ENCODE measurements at places on chromosomes 16 and 17.

DNA sequence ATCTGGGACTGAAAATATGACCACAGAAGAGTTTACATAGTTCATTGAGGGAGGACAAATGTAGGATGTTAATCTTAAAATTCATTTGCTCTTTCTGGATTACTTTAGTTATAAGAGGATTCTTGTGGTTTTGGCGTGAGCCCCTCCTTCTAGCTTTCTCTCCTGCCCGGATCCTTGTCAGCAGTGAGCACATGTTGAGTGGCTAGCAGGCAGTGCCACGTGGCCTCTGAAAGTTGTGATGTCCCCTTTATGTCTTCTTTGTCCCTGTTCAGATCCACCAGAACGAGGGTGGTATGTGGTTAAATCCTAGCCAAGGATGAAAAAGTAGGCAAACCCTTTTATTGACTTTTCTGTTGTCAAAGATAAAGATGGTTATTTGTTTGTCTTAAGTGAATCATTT, 83.8 kb downstream of the GNAO1 start:
- DNase-seq = no peak

DNA sequence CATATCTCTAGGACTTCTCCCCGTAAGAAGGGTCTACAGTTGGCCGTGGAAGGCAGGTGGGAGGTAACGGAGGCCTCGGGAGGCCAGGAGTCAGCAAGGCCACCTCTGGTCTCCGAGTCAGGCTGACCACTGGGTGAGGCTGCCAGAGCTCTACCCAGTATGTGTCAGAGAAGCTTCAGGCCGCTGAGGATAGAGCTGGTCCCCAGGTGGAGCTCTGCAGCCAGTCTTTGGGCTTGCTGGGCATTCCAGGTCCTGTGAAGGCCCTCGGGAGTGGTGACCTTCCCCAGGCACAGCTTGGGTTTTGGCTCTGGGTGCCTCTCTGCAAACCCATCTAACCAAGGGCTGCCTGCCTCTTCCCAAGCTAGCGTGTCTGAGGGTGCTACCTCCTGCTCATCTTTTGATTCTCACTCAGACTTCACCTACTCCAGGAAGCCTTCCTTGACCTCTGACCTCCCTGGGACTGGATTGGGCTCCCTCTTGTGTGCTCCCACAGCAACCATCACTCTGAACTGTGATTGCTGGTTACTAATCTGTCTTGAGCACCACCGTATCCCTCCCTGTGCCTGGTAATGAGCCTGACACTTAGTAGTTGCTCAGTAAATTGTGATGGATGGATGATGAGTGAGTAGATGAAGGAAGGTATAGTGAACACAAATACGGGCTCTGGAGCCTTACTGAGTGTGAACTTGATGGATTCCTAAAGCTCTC, 22.3 kb downstream of the RHBDL3 start:
- no peak for DNase-seq

- DNase-seq = no peak
These were observed 21.5 kb upstream of the KIFC3 start for GRCh38 chr16:57823836-57824235.

- DNase-seq = no peak
These were observed 188.7 kb downstream of the MAF start for GRCh38 chr16:79411805-79412204.

GRCh38 chr17:5516060-5516792, 29.9 kb downstream of the MIS12 start:
- no peak for DNase-seq

- no peak for DNase-seq
These were observed 12.0 kb upstream of the EVPL start for GRCh38 chr17:76039121-76039520.

- peak; percentile 57 for DNase-seq
These were observed 17.7 kb downstream of the CCL17 start for GRCh38 chr16:57422026-57422944.

- no peak for DNase-seq
These were observed 521.8 kb downstream of the KCNJ2 start for GRCh38 chr17:70691150-70691549.

GRCh38 chr16:17743578-17743977, 272.8 kb upstream of the XYLT1 start:
- DNase-seq = no peak

DNA sequence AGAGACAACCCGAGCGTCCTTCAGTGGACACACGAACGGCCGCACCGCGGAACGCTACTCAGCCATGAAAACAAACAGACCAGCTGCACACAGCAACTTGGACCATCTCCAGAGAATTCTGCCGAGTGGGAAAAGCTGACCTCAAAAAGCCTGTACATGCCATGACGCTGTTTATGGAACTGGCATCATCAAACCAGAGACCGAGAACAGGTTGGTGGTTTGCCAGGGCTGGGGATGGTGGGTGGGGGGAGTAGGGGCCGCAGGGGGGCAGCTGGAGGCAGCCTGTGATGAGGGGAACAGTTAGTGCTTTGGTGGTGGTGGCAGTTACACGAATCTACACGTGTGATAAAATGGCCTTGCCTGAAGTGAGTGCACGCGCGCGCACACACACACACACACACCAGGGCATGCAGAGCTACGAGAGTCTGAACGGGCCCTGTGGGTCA, 169.8 kb downstream of the LAT start:
- no peak for DNase-seq

DNA sequence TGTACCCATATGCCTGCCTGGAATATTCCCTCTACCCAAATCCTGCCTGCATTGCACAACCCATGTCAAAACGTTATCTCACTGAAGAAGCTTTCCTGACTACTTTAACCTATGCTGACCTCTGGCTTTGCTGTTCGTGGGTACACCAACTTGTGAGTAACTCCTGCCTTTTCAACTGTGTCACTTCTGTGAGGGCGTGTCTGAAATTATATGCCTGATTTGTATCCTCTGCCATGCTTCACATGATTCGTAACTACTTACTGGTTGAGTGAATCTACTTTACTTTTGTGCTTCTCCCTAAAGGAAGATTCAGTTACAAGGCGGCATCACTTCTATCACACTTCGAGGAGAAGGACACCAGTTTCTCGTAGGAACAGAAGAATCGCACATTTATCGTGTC, 33.3 kb upstream of the USP43 start:
- DNase-seq = no peak

DNA sequence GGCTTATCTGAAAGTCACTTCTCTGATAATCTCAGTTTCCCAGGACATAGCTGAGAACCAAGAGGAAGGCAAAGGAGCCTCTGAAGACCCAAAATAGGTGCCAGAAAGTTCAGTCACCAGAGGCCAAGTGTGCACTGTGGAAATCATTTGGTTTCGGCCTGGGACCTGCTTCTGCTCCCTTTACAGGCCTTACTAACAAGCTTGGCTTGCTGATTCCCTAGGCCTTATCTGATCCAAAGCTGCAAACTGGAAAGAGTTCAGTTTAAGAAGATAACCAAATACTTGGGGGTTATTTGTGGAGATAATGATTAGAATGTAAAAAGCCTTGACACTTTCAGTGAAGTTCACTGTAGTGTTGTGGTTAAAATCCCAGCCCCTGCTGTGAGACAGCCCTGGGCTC, 17.0 kb downstream of the ITGA3 start:
- DNase-seq = no peak

DNA sequence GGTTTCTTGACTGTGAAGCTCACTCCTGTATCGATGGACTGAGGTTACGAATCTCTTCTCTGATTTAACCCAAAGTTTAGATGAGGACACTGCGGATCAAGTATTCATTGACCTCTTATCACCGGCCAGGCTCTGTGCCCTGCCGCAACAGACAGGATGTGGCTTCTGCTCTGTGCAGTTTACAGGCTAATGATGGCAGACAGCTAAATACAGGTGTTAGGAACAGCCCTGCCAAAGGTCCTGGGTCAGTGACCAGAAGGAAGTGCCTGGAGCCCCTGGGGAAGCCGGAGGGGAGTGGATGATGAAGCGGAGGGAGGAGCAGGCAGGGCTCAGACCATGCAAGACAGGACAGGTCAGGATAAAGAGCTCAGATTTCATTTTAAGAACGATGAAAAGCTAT, 44.4 kb downstream of the HAPSTR1 start:
- DNase-seq = no peak

- no peak for DNase-seq
These were observed 2.8 kb upstream of the ALDOC start for GRCh38 chr17:28579526-28579925.

DNA sequence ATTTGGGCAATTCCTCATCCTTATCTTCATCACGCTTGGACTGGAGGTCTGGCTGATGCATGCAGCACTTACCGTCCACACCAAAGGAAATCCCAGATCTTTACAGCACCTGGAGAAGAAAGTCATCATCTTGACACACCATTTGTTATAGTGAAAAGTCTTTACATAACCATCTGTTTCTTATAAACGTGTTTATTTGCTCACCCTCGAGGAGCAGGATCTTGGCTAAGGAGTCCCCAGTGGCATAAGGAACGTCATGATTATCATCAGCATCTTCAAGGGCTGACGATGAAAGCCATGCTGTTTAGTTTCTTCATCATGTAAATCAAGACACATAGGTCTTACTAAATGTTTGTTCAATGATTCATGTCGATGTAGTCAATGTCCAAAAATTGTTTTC, 248.8 kb upstream of the ELAC2 start:
- DNase-seq = no peak

DNA sequence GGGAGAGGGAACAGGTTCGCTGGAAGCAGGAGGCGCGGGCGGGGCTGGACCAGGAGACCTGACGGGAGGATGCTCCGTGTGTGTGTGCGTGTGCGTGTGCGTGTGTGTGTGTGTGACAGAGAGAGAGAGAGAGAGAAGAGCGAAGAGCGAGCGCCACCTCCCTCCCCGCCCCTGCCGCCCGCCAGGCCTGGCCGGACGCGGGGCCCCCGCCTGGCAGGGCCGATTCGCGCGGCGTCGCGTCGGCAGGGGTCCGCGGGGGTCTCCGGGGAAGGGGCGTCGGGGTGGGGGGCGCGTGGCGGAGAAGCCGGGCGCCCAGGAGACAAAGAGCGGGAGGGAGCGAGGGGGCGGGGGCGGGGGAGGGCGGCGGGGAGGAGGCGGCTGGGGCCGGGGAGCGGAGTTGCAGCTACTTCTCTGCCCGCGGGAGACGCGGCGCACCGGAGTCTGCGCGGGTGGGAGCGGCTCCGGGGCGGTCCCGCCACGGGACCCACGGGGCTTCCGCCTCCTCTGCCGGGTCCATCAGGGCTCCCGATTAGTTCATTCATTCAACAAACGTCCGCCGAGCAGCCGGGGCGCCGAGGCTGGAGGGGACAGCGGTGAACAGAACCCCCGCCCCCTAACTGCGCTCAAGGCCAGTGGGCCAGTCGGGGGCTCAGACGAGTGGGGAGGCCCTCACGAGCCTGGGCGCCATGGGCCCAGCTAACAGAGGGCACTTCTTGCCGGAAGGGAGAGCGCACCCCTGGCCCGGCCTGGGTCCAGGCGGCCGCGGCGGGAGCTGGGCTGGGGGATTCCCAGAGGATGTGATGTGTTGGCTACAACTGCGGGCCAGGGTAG, at the start of gene SAMD14:
SAMD14 (minus strand) TSS at position 433 of the 831 bp plus-strand sequence. CDS start 5,201 bp downstream, outside the sequence.
- DNase-seq = no peak

DNA sequence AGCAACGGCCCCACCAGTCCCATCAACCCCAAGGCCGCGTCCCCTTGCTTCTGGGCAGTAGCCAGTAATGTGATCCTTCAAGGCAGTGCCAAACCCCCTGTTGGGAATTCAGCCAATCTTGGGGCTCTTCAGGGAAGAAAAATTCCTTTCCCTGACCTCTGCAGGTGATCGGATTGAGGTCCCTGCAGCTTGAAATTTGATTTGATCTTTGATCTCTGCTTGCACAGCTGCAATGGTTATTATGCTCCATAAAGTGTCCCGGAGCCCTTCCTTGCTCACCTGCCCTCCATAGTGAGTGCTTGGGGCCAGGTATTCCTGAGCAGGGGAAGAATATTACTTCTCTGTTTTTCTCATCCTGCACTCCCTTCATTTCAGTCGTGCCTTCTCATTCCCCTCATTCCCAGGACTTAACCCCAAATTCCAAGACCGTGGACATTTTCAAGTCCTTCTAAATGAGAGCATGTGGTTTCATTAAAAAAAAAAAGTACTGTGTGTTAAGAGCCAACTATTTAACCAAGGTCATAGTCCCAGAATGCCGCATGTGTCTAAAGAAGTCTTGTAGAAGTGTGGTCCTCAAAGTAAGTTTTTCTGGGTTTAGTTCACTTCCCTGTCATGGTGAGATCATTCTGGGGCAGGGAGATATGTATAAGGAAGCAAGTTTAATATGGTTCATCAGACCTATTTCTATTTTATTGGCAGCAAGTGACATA, 56.3 kb downstream of the SOX9 start:
- no peak for DNase-seq

DNA sequence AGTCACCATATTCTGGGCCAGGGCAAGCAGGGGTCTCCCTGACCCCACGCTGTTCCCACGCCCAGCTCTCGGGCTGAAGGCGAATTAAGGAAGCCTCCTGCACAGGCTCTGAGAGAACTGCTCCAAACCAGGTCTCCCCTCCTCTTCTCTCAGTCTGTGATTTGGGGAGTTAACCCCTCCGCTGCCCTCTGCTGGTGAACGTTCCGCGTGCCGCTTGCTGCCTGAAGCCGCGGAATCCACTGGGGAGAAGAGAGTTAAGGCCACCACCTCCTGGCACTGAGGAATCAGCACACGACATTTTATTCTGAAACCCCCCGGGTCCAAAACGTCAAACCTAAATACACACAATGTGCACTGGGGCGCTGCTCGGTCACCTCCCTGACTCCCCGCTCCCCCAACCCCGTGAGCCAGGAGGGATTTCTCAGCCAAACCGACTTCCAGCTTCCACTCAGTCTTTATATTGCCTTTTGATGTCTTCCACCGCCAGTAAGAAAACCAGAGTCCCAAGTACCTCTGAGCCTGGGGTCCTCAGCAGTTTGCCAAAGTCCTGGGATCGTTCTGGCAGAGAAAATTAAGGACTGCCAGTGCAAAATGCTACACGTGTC, 54.4 kb upstream of the RCVRN start:
- no peak for DNase-seq

DNA sequence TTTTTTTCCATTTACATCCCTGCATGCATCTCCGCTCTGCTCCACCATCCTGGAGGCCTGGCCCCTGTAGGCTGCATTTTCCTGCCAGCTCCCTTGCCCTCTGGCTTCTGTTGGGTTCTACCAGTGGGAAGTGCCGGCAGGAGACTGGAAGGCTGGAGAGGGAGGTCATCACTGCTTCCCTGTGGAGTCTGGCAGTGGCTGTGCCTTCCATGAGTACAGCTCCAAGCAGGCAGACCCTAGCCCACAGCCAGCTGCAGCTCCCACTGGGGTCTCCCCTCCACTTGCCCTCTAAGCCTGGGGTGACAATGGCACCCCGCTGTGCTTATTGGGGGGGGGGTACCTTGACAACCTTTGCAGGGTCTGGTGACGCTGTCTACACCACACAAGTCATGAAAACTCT, 37.3 kb downstream of the MMP15 start:
- no peak for DNase-seq

- no peak for DNase-seq
These were observed 16.2 kb downstream of the TBX4 start for GRCh38 chr17:61468263-61468907.

- DNase-seq = peak; percentile 42
These were observed 7.4 kb downstream of the CDK5RAP3 start for GRCh38 chr17:47978324-47978723.

- no peak for DNase-seq
These were observed 9.5 kb downstream of the METRNL start for GRCh38 chr17:83088909-83089308.

DNA sequence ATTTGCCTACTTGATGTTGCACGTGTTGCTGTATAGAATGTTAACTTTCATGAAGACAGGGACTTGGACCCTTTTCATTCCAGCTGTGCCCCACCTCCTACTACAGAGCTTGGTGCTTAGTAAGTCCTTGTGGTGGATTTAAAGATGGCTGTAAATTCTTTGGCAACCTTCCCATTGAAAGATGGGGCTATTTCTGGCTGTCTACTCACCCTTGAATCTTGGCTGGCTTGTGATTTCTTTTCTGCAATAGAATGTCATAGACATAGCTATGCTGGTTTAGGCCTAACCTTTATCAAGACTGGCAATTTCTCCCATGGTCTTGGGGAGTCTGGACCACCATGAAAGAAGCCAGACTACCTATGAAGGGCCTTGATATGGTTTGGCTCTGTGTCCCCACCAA, 59.0 kb downstream of the ACSM2A start:
- DNase-seq = no peak
